Posterior cingulate gyrus (tissue), 11 donors: ENCODE measurements at places on chromosomes 13 and 19.

- no peak for DNase-seq
Observed at GRCh38 chr13:32669030-32669646, 82.9 kb downstream of the PDS5B start.

DNA sequence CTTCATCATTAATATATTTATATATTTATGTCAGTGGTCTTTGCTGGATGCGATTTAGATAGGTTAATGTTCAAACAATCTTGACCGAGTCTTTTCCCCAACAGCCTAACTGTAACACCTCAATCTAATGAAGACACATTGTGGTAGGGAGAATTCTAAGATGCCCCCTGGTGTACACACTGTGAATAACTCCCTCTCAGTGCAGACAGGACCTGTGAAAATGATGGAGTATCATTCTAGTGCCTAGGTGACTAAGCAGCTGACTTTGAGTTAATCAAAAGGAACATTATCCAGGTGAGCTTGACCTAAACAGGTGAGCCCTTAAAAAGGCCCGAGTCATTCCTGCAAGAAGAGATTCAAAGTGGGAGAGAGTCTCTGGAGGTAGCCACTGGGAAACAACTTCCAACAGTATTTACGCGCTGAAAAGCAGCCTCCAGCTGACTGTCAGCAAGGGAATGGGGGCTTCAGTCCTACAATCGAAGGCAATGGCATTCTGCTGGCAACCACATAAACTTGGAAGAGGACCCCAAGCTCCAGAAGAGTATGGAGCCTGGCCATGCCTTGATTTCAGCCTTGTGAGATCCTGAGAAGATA, 28.0 kb upstream of the KBTBD7 start:
- no peak for DNase-seq

GRCh38 chr19:1102407-1103131, 1.2 kb upstream of the GPX4 start:
- no peak for DNase-seq

DNA sequence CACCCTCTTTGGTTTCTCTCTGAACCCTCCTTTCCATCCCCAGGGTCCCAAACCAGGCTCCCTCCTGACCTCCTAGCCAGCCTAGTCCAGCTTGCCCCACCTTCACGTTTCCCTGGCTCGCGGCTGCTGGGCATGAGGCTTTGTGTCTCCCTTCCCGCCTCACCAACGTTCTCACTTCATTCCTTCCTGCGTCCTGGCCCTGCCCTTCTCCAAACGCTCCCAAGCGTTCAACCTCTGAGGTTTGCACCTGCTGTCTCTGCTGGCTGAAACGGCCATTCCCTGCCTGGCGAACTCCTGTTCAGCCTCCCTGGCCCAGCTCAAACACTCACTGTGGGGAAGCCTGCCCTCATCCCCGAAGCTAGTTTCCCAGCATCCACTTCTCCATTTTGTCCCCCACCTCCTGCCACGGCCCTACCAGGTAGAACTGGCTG, 12.4 kb downstream of the EPS8L1 start:
- peak; percentile 53 for DNase-seq

DNA sequence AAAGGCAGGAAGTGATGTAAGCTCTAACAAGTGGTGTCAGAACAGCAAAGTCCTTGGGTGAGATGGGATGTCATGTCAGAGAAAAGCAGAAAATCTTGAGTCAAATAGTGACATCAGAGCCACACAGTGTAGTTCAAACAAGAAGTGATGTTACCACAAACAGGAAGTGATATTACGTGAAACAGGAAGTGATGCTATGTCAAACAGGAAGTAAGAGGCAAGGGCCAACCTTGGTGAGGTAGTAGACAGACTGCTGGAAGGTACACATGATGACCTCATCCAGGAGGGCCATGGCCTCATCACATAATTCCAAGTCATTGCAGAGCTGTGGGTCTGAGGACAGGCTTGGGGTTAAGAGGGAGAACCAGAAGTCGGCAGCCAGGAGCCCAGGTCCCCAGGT, 7.0 kb upstream of the MAMSTR start:
- DNase-seq = no peak

GRCh38 chr19:54014920-54015560, 23.6 kb downstream of the CACNG6 start:
- DNase-seq = no peak

GRCh38 chr19:32842061-32842460, 27.5 kb downstream of the SLC7A9 start:
- no peak for DNase-seq

GRCh38 chr13:106455777-106456176, 79.7 kb downstream of the EFNB2 start:
- no peak for DNase-seq
